ENCODE measurements at places on chromosomes 16 and 17.

DNA sequence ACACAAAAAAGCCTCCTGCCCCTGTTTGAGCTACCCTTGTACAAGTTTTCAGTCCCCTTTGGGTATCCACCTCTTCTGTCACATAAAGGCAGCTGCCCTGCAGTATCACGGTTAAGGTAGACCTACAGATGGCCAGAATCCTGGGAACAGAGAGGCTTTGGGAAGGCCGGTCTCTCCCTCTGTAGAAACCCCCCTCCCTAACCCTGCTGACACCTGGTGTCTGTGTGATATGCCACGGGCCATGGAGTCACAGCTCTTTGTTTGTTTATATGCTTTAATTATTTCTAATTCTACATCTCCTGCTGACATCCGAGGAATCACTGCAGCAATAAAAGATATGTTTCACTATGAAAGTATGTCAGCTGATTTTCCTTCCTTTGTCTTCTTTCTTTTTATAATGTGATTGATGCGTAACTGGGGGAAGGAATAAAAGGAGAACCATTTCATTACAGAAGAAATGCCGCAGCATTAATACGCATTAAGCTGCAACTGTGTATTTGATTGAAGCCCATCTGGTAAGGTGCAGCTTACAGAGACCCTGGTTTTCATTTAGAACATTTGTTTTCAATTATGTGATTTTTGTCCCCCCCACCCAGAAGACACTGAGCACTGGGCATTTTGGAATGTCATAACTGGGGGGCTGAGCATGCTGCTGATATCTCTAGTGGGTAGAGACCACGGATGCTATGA lies 142.1 kb downstream of the SLC39A11 start:
- no peaks in the 10 kb centered on the region for H3K4me1 ChIP-seq
- no peak for DNase-seq
- no peaks in the 10 kb centered on the region for H3K27me3 ChIP-seq
- H3K4me3 ChIP-seq, result no peak overlapping the region
- peaks cover 31% of the 10 kb centered on the region for H3K36me3 ChIP-seq

GRCh38 chr17:49987290-49987585 lies 7.8 kb downstream of the DLX3 start:
- no peak overlapping the region for H3K4me3 ChIP-seq
- no peaks in the 10 kb centered on the region for H3K4me1 ChIP-seq
- DNase-seq, result no peak
- H3K36me3 ChIP-seq, result no peaks in the 10 kb centered on the region
- H3K27ac ChIP-seq, result no peak overlapping the region

- no peaks in the 10 kb centered on the region for H3K36me3 ChIP-seq
- peaks cover 38% of the 10 kb centered on the region for H3K4me1 ChIP-seq
- no peak for DNase-seq
Observed at GRCh38 chr16:75079346-75079926, 37.1 kb downstream of the LDHD start.

DNA sequence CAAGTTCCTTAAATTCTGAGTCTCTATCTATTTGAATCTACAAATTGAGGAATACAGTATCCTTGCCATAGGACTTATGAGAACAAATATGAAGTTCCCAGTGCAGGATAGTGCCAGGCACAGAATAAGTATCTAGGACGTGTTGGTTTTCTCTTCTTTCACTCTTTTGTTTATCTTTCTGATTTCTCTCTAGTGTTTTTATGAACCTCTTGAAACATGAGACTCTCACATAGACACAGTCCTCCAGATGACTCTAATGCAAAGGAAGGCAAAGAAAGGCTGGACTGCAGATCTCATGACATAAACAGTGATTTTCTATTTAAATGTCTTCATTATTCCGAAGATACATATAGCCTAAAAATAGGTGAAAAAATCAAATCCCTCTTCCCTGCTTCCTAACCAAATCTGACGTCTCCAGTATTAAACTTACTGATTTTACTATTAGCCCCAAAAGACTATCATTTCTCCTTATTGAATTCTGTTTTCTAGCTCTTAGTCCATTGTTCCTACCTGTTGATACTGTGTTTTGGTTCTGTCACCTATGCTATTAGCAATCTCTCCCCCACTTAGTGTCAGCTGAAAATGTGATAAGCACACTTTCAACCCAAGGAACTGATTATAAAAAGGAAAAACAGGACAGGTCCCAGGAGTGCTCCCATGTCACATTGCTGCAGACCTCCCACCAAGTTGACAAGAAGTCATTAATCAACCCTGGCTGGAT lies 24.9 kb upstream of the ADAMTS18 start:
- no peak overlapping the region for H3K27ac ChIP-seq
- no peaks in the 10 kb centered on the region for H3K4me1 ChIP-seq
- no peaks in the 10 kb centered on the region for H3K36me3 ChIP-seq
- no peak overlapping the region for H3K4me3 ChIP-seq
- peaks cover 8% of the 10 kb centered on the region for H3K27me3 ChIP-seq

DNA sequence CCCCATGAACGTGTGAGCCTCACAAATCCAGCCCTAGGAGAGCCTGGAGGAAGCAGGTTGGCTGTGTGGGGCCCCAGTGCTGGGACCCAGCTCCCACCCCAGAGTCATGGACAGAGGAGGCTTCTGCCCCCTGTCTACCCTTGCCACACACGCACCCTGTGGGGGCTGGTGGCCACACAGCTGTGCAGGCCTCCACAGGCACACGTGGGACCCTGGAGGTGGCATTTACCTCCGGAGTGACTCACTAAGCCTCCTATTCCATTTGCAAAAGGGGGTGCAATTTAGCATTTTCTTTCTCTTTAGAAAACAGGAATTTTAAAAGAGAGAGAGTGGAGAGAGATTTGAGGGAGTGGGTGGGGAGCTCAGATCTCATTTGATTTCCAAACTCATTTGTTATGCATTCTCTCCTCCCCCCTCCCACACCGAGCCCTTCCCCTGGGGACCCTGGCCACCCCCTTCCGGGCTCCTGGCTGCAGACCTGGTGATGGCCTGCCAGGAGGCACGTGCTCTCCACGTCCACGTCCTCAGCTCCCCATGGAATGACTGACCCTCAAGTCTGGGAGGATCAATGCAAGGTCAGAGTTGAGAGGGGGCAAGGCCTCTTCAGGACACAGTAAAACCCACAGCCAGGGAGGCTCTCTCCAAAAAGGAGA lies 6.8 kb downstream of the PITPNM3 start:
- H3K27me3 ChIP-seq, result peaks cover 31% of the 10 kb centered on the region
- H3K27ac ChIP-seq, result no peak overlapping the region
- H3K4me1 ChIP-seq, result peaks cover 13% of the 10 kb centered on the region
- DNase-seq, result no peak

GRCh38 chr17:45953561-45953960 lies 45.5 kb upstream of the STH start:
- H3K27me3 ChIP-seq, result peaks cover 64% of the 10 kb centered on the region
- no peak overlapping the region for H3K27ac ChIP-seq
- no peaks in the 10 kb centered on the region for H3K36me3 ChIP-seq
- DNase-seq, result no peak
- peaks cover 4% of the 10 kb centered on the region for H3K4me1 ChIP-seq

- DNase-seq, result no peak
- no peaks in the 10 kb centered on the region for H3K27me3 ChIP-seq
- H3K4me3 ChIP-seq, result no peak overlapping the region
- no peaks in the 10 kb centered on the region for H3K4me1 ChIP-seq
Observed at GRCh38 chr16:62717026-62717425, 680.8 kb upstream of the CDH8 start.

DNA sequence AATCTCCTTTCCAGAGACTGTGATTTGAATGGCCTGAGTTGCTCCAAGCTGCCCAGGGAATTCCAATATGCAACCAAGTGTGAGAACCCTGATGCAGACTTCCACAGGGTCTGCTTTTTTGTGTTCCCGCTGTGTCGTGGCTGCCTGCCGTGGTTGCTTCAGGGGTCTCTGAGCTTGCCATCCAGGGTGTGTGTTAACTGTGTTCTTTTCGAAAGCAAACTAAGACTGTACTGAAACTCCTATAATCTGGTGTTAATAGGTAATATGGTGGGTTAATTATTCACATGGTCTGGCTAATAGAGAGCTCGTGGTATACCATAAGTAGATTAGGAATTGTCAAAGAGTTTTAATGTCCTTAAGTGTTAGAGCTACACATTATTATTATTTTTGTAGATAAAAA lies 20.7 kb downstream of the UBN1 start:
- no peak overlapping the region for H3K27ac ChIP-seq
- H3K36me3 ChIP-seq, result peaks cover 22% of the 10 kb centered on the region
- H3K4me3 ChIP-seq, result no peak overlapping the region
- H3K27me3 ChIP-seq, result no peaks in the 10 kb centered on the region

DNA sequence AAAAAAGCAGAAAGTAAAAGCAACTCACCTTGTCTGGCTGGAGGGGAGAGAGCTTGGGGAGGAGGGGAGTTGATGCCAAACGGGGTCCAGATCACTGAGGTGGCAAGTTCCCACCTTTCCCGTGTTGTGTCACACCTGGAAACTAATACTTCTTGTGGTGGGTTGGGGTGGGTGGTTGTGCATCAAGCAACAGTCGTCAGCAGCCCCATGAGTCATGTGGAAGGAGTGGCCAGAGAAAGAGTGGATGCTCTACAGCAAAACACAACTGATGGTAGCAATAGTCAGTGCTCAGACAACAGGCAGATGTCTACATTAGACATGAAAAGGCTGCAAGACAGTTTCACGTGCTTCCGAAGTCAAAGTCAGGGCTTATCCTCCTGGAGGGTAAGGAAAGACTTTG lies 35.4 kb downstream of the ARSG start:
- peaks cover 11% of the 10 kb centered on the region for H3K27me3 ChIP-seq
- H3K4me3 ChIP-seq, result no peak overlapping the region
- no peak overlapping the region for H3K27ac ChIP-seq
- no peaks in the 10 kb centered on the region for H3K4me1 ChIP-seq

GRCh38 chr16:51592001-51592501 lies 441.0 kb upstream of the SALL1 start:
- no peak overlapping the region for H3K4me3 ChIP-seq
- H3K27ac ChIP-seq, result no peak overlapping the region
- H3K27me3 ChIP-seq, result no peaks in the 10 kb centered on the region
- H3K4me1 ChIP-seq, result no peaks in the 10 kb centered on the region
- no peak for DNase-seq

DNA sequence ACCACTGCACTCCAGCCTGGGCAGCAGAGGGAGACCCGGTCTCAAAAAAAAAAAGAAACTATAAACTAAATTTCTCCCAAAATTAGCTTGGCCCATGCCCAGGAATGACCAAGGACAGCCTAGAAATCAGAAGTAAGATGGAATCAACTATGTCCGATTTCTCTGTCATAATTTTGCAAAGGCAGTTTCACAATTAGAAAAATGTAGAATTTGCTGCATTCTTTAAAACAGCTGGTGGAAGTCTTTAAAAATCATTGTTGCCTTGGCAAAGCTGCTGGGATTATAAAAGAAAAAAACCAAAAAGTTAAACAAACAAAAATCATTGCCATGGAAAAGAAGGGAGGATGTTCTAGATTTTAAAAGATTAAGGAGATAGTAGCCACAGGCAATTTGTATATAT lies 32.4 kb downstream of the WWP2 start:
- H3K4me1 ChIP-seq, result peaks cover 20% of the 10 kb centered on the region
- H3K4me3 ChIP-seq, result no peak overlapping the region
- H3K27me3 ChIP-seq, result no peaks in the 10 kb centered on the region
- H3K36me3 ChIP-seq, result peaks cover 10% of the 10 kb centered on the region

DNA sequence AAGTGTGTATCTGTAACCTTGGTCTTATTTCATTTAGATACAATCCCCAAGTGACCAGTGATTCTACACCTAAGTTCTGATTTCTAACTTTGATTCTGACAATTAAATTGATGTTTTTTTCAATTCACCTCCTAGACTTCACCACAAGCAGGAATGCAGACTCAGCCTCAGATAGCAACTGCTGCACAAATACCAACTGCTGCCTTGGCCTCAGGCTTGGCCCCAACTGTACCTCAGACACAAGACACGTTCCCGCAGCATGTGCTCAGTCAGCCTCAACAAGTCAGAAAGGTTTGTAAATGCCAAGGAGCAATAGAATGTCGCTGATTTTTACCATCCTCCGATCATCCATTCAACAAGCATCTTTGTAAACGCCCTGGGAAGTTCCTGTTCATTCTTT lies 177.7 kb downstream of the MRTFB start:
- no peaks in the 10 kb centered on the region for H3K27me3 ChIP-seq
- DNase-seq, result no peak
- no peak overlapping the region for H3K4me3 ChIP-seq
- H3K36me3 ChIP-seq, result peaks cover 5% of the 10 kb centered on the region
- H3K4me1 ChIP-seq, result no peaks in the 10 kb centered on the region
- H3K27ac ChIP-seq, result no peak overlapping the region

DNA sequence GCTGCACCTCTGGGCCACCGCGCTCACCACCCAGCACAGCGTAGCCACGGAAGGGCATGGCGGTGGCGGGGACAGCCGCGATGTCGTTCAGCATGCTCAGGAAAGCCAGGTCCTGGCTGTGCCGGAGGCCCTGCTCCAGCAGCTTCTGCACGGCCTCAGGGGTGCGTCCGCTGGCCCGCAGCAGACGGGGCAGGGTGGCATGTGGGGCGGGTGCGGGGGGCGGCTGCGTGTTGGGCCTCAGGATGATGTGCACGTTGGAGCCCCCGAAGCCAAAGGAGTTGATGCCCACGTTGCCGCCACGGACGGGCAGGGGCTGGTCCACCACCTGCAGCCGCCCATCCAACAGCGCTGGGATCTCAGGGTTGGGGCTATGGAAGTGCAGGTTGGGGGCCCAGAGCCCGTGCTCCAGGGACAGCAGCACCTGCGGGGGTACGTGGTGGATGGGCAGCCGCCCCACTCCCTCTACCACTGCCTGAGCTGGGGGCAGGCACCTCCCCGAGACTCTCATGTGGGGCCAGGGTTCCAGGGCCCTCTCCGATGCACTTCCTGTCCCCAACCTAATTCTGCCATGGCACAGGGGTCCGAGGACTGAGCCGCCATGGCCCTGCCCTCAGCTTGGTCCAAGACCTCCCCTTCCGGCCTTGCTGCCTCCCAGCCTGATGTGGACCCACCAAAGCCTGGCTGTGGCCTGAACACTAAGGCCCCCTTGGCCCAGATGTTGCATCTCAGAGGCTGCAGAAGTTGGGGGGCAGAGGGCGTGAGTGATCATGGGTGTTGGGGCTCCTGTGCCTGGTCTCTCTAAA lies 6.6 kb downstream of the FASN start:
- H3K4me1 ChIP-seq, result no peaks in the 10 kb centered on the region
- no peak for DNase-seq
- H3K36me3 ChIP-seq, result no peaks in the 10 kb centered on the region
- H3K27ac ChIP-seq, result no peak overlapping the region

- no peaks in the 10 kb centered on the region for H3K4me1 ChIP-seq
- no peak overlapping the region for H3K4me3 ChIP-seq
- DNase-seq, result no peak
- no peaks in the 10 kb centered on the region for H3K27me3 ChIP-seq
- no peak overlapping the region for H3K27ac ChIP-seq
Observed at GRCh38 chr17:32155896-32156295, 13.6 kb downstream of the RHOT1 start.
